MG63 (cell line): ENCODE measurements at places on chromosomes 2 and 18. TPM values are rescaled to one million over a fixed set of nuclear protein-coding genes. Genes with fewer than 3 reads are reported as not detected.

Gene CKAP2L
- total RNA-seq, result 19.4 and 19.9 TPM in 2 replicates

Gene LRRFIP1
- total RNA-seq, result 33.5 and 52.8 TPM in 2 replicates

Gene LIMS1
- total RNA-seq, result 42.1 and 49.2 TPM in 2 replicates

Gene RGPD5
- 4.9 and 8.6 TPM in 2 replicates for total RNA-seq

Gene POTEJ
- total RNA-seq, result not detected in 2 replicates

Gene UNC80
- not detected in 2 replicates for total RNA-seq

Gene STARD6
- total RNA-seq, result 1.3 TPM in 1 of 2 replicates, not detected in the other

Gene GAREM2
- 0.20 and 0.33 TPM in 2 replicates for total RNA-seq

Gene DUSP2
- 4.9 and 8.7 TPM in 2 replicates for total RNA-seq

Gene UGT1A3
- not detected in 2 replicates for total RNA-seq

Gene CHRND
- not detected in 2 replicates for total RNA-seq

Gene CFAP65
- 0.03 TPM in 1 of 2 replicates, not detected in the other for total RNA-seq

Gene GPAT2
- total RNA-seq, result not detected in 2 replicates

Gene TMEM247
- total RNA-seq, result not detected in 2 replicates

Gene C18orf54
- 1.7 and 9.8 TPM in 2 replicates for total RNA-seq

Gene TUBB8B
- total RNA-seq, result not detected in 2 replicates

Gene LIMS4
- 0.26 TPM in 1 of 2 replicates, not detected in the other for total RNA-seq

Gene IL1RL1
- not detected in 2 replicates for total RNA-seq

Gene FAM117B
- total RNA-seq, result 0.40 and 1.2 TPM in 2 replicates

Gene IL1A
- total RNA-seq, result 2.1 TPM in 1 of 2 replicates, not detected in the other

Gene ATP8B1
- total RNA-seq, result 61.4 and 68.0 TPM in 2 replicates

Gene TSPYL6
- not detected in 2 replicates for total RNA-seq

Gene ALPP
- total RNA-seq, result not detected in 2 replicates

Gene STK25
- 176 and 432 TPM in 2 replicates for total RNA-seq

Gene PRADC1
- 30.0 and 35.7 TPM in 2 replicates for total RNA-seq

Gene POMC
- not detected in 2 replicates for total RNA-seq

Gene DHRS9
- not detected in 2 replicates for total RNA-seq

Gene BMP10
- not detected in 2 replicates for total RNA-seq
